ENCODE measurements at places on chromosomes 7 and 10. TPM values are rescaled to one million over a fixed set of nuclear protein-coding genes. Genes with fewer than 3 reads are reported as not detected.

DNA sequence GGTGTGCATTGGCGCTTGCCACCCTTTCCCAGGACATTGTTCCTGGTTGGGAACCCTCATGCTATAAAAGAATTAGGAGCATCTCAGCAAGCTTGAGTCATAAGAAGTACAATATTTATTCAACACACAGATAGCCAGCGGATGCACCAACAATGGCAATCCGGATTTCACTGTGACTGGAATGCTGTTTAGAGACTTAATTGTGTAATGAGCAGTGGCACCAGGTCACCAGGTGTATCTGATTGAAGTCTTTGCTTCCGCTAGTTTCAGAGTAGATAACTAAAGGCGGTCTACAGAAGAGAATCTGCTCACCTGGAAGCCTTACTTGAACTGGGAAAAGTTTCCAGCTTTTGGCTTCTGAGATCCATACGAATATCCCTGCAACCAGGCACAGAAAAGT lies 772.3 kb upstream of the GHITM start:
- no peaks in the 10 kb centered on the region for H3K36me3 ChIP-seq
- no peak for DNase-seq
- H3K27me3 ChIP-seq, result no peaks in the 10 kb centered on the region
- no peak overlapping the region for H3K4me3 ChIP-seq
- H3K27ac ChIP-seq, result no peak overlapping the region

- no peaks in the 10 kb centered on the region for H3K36me3 ChIP-seq
- H3K4me1 ChIP-seq, result peaks cover 15% of the 10 kb centered on the region
- no peak overlapping the region for H3K4me3 ChIP-seq
- no peak overlapping the region for H3K27ac ChIP-seq
These were observed 111.8 kb downstream of the WDR11 start for GRCh38 chr10:120962756-120963593.

GRCh38 chr7:75694638-75695399 lies 43.9 kb downstream of the HIP1 start:
- no peak overlapping the region for H3K27ac ChIP-seq
- H3K36me3 ChIP-seq, result no peaks in the 10 kb centered on the region
- H3K4me3 ChIP-seq, result no peak overlapping the region
- no peaks in the 10 kb centered on the region for H3K27me3 ChIP-seq
- DNase-seq, result no peak

DNA sequence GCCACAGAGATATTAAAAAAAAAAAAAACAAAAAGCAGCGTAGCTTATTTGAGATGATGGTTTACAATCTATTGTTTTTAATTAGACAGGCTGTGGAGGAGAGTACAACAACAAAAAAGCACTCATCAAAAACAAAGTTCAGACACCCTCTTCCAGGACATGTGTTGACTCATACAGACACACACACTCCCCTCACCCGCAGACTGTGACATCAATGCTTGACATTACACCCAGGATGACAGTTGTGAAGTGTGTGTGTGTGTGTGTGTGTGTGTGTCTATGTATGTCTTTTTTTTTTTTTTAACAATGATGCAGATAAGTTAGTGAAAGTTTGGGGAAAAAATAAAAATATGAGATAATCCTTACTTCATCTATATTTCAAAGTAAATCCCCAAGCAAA lies 303.6 kb downstream of the GPAM start:
- DNase-seq, result no peak
- H3K27ac ChIP-seq, result no peak overlapping the region
- no peaks in the 10 kb centered on the region for H3K4me1 ChIP-seq
- no peaks in the 10 kb centered on the region for H3K27me3 ChIP-seq
- H3K4me3 ChIP-seq, result no peak overlapping the region

DNA sequence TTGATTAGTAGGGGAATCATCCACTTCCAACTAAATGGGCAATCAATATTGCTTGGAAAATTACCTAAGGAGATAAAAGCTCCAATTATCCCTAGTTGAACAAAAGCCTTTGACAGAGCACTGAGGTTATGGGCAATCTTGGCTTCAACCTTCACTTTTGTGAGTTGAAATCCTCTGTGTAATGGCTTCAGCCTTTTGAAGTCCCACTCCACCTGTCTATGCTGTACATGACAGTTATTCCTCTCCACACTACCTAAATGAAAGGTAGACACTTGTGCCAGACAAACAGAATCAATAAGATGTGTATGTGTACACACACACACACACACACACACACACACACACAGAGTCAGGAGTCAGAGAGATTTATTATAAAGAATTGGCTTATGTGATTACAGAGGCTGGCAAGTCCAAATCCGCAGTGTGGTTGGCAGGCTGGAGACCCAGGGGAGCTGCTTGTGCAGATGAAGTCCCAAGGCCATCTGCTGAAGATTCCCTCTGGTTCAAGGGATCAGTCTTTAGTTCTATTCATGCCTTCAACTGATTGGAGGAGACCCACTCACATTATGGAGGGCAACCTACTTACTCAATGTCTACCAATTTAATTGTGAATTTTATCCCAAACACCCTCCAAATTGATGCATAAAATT lies 164.8 kb upstream of the CDC14C start:
- H3K27ac ChIP-seq, result no peak overlapping the region
- H3K4me1 ChIP-seq, result no peaks in the 10 kb centered on the region
- H3K36me3 ChIP-seq, result no peaks in the 10 kb centered on the region
- H3K27me3 ChIP-seq, result no peaks in the 10 kb centered on the region

DNA sequence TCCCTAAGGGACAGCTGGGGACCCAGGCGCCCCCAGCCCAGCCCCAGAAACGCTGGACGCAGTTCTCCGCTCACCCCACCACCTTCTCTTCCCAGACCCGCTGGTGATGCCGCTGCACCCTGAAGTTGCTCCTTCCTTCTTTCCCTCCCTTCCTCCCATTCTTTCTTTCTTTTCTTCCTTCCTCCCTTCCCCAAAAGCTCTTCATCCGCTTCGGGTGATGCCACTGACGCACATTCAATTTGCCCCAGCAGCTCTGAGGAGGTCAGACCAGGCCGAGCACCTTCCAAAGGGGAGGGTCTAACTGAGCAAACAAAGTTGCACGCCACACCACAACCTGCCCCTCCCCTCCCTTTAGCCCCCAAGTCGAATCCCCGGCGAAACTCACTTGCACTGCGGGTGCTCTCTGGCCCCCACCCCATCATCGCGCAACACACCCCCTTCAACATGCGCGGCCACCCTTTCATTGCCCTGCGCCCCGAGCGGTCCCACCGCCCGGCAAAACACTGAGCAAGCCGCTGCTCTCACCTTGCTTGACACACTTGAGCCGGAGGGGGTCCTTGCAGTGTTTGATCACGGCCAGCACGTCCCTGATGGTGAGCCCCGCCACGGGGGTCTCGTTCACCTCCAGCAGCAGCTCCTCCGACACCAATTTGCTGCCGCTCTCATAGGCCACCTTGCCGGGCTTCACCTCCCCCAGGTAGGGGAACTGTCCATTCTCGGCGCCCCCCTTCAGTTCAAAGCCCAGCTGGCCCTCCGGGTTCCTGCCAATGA lies 787 bp downstream of the MAGI2 start:
- peaks cover 36% of the 10 kb centered on the region for H3K4me1 ChIP-seq
- H3K27me3 ChIP-seq, result no peaks in the 10 kb centered on the region
- peak; percentile 83 for DNase-seq
- H3K27ac ChIP-seq, result peak overlapping the region; percentile 96
- peak overlapping the region; percentile 63 for H3K4me3 ChIP-seq

DNA sequence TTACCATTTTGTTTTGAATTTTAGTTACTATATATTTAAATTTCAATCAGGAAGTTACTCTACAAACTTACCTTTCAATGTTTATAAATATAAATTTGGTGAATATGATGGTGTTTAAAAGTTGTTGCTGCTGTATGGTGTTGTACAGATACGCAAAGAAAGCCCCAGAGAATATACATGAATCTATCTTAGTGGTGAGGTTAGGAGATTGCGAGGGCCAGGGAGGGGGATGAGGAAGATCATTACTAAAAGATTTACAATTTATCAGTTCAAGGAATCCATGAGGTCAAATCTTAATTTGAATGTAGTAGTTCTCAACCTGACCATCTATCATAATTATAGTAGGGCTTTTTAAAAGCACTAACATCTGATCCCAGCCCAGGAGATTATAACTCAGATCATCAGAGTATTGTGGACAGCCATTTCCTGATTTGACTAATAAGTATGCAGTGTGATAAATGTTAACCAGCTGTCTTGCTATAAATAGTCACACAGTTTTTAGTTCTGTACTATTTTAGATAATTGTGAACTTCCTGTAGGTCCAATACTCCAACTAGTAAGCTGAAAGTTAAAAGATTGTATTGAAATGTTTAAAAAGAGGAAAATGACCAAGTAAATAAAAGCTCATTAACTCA lies 23.6 kb downstream of the FAM3C start:
- H3K36me3 ChIP-seq, result no peaks in the 10 kb centered on the region
- DNase-seq, result no peak
- no peaks in the 10 kb centered on the region for H3K4me1 ChIP-seq
- no peaks in the 10 kb centered on the region for H3K27me3 ChIP-seq

- no peaks in the 10 kb centered on the region for H3K36me3 ChIP-seq
- no peaks in the 10 kb centered on the region for H3K4me1 ChIP-seq
- H3K27ac ChIP-seq, result no peak overlapping the region
- H3K27me3 ChIP-seq, result no peaks in the 10 kb centered on the region
- H3K4me3 ChIP-seq, result no peak overlapping the region
- DNase-seq, result peak; percentile 47
These were observed 349.1 kb upstream of the PODXL start for GRCh38 chr7:131905471-131905973.

DNA sequence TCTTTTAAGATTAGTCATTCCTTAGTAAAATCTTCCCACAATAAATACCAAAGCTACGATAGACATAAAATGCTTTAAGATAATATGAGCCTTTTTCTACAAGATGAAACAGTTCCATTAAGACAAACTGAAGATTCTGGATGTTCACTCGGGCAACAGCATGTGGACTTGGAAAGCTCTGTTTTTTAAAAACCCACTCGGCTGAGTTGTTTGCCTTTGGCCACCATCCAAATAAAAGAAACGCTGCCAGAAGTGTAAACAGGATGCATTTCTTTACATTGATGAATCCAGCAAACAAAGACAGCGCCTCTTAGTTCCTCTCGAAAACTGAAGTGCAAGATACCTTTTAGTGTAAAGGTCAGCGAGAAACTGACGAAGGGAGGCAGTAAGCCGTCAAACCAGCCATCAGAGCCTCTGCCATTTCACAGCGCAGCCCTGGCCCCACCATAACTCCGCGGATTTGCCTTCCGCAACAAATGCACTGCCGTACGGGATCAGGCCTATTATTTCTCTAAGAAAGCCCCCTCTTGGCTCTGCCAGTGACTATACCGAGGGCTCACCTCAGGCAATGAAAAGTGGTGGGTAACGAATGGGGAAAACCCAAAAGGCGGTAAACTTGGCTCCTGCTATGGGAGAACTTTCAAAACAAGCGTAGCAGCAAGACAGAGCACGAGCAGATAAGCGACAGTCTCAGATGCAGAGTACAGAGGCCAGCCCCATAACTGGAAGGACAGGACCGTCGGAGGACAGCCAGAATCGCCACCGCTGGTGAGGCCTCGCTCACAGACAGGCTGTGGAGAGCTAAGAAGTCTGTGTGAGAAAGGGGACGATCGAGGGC lies 41.4 kb downstream of the GNA12 start:
- peak overlapping the region; percentile 54 for H3K27ac ChIP-seq
- H3K4me3 ChIP-seq, result peak overlapping the region; percentile 13
- DNase-seq, result no peak
- H3K36me3 ChIP-seq, result no peaks in the 10 kb centered on the region

DNA sequence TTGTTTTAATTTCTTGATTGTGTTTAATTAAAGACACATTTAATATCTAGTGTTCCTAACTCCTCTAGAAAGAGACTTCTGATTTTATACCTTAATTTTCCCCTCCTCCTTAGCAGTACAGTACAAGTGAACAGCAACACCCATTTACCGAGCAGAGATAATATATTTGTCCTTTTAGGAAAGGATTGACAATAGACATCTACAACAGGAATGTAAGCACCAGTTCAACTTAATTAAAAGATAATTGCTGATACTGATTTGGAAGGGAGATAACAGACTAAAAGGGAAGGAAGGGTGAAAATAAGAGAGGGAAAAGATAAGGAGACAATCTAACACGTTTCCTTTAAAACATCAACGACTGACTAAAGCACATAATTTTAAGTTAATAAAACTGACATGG lies 119.3 kb downstream of the SRPK2 start:
- no peaks in the 10 kb centered on the region for H3K27me3 ChIP-seq
- H3K4me1 ChIP-seq, result peaks cover 41% of the 10 kb centered on the region
- peak overlapping the region; percentile 36 for H3K4me3 ChIP-seq
- no peak for DNase-seq

DNA sequence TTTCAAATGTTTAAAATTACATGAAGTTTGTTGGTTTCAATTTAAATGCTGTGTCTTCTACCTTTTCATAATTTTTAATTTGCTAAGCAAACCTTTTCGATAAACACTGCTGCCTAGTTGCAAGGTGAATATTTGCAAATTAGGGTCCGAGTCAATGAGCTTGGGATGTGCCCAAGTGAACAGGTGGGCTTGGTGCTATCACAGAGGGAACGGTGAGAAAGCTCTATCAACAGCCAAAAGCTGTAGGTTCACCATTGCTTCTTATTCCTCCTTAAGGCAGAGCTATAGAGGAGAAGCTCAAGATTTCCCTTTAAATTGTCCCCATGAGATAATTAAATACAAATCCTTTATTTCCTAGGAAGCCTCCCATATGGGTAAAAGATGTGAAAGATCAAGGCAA lies 245.3 kb upstream of the CELF2 start:
- H3K4me1 ChIP-seq, result no peaks in the 10 kb centered on the region
- H3K27me3 ChIP-seq, result no peaks in the 10 kb centered on the region
- H3K27ac ChIP-seq, result no peak overlapping the region
- DNase-seq, result no peak
- H3K36me3 ChIP-seq, result no peaks in the 10 kb centered on the region
- H3K4me3 ChIP-seq, result no peak overlapping the region

DNA sequence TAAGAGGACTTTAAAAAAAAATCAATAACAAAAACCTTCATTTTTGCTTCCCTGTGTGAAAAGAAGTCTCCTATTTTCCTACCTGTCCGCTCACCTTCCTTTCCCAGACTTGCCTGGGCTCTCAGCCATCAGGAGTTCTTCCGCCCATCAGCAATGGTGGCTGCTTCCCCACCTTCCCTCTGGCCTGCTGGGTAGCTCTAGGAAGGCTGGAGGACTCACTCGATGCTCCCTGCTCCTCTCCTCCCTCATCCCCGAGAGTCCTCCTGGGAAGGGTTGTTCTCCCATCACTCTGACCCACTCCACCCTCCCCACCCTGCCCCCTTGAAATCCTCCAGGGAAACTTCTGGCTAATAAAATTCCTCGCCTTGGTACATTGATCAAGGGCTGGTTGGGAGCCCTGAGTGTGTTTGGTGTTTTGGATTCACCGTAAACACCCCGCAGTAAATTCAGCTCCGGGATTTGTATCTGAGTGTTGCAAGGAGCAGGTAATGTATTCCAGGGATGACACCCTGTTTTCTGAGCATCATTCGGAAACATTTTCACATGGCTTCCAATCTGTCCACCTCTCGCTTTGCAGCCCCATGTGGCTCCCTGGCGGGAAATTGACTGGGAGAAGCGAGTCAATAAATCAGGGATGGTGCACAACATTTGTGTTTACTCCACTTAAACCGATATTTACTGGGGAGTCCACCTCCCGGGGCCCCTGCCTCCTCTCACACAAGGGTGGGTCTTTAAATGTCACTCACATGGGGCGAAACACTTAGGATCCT lies 126.4 kb upstream of the SDK1 start:
- no peak overlapping the region for H3K4me3 ChIP-seq
- DNase-seq, result no peak
- no peaks in the 10 kb centered on the region for H3K36me3 ChIP-seq
- H3K4me1 ChIP-seq, result no peaks in the 10 kb centered on the region

- no peaks in the 10 kb centered on the region for H3K36me3 ChIP-seq
- no peak overlapping the region for H3K4me3 ChIP-seq
- no peaks in the 10 kb centered on the region for H3K4me1 ChIP-seq
- H3K27me3 ChIP-seq, result no peaks in the 10 kb centered on the region
- H3K27ac ChIP-seq, result no peak overlapping the region
- no peak for DNase-seq
These were observed 58.5 kb upstream of the UBE3C start for GRCh38 chr7:157080111-157080730.

The SRRM3 gene
- total RNA-seq, result 9.8 TPM

The PDE6C gene
- not detected for total RNA-seq

The TRIP6 gene
- total RNA-seq, result 52.1 TPM

The FAM25G gene
- total RNA-seq, result not detected
